Epithelial cell of esophagus (primary cell): ENCODE measurements at places on chromosomes 1 and 21.

DNA sequence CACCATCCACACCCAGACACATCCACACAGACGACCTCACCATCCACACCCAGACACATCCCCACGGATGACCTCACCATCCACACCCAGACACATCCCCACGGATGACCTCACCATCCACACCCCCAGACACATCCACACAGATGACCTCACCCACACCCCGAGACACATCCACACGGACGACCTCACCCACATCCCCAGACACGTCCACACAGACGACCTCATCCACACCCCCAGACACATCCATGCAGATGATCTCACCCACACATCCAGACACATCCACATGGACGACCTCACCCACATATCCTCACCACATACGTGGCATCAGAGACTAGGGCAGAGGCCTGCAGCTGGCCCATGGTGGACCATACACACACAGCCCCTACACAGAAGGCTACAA is 14.7 kb upstream of the FABP3 start:
- peak; percentile 65 for DNase-seq

DNA sequence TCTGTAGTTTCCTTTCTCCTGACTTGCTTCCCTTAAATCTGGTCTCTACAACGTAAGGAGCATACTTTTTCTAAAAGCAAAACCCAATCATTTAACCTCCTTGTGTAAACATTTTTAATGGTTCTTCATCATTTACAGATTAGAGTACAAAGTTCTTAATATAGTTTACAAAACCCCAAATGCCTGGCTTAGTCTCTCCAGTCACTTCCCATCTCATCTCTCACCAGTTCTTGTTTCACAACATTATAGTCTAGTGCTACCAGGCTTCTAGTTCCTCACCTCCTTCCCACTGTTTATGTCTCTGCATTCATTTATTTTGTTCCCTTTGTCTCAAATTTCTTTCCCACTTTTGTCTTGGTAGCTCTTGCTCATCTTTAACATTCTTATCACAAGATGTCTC is 168.4 kb downstream of the FASLG start:
- DNase-seq, result no peak

GRCh38 chr1:66933887-66934700 is 9.3 kb downstream of the MIER1 start:
- peak; percentile 45 for DNase-seq

- DNase-seq, result no peak
These were observed 9.2 kb downstream of the BACH1 start for GRCh38 chr21:29307718-29308455.

GRCh38 chr1:200550367-200550766 is 70.2 kb downstream of the KIF14 start:
- peak; percentile 80 for DNase-seq

GRCh38 chr1:228317891-228318810 is 88.5 kb downstream of the TRIM11 start:
- DNase-seq, result no peak

DNA sequence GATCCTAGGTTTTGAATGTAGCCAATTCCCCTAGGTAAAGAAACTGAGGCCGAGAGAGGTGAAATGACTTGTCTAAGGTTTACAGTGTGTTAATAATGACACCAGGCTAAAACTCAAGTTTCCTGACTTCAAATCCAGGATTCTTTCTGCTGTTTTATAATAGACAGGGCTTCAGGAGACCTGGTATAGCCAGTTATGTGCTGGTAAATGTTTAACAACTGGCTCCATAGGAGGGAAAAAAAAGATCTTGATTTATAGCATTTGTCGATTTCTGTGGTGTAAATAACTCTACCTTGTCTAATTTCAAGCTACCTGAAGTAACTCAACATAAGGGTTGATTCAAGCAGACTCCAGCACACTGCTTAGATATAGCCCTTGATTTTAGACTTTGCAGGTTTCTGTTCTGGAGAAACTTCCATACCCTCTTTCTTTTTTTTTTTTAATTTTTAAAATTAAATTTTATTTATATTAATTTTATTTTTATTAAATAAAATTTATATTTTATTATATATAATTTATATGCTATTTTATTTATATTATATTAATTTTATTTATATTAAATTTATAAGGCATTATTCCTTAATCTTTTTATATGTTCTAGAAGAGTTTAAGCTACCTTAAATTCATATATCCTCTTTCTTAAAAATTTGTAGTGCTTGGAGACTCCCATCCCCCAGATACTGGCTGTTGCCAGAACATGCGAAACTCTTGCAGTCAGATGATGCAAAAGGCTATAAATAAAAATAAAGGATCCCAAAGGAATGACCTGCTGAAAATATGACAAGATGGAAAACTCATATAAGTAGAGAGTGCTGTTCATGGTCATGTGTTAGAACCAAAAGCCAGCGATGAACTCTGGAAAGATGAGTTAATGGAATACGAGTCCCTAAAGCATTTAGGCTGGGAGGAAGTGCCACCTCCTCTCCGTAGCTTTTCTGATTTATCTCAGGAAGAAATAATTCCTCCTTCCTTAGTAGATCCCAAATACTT is 35.4 kb upstream of the SRSF10 start:
- DNase-seq, result no peak

GRCh38 chr21:28823429-28823828 is 169.2 kb downstream of the LTN1 start:
- DNase-seq, result no peak

GRCh38 chr1:212607913-212608391 is 609 bp upstream of the ATF3 start:
- DNase-seq, result no peak

GRCh38 chr1:15820478-15820877 is 13.0 kb upstream of the UQCRHL start:
- DNase-seq, result peak; percentile 64

DNA sequence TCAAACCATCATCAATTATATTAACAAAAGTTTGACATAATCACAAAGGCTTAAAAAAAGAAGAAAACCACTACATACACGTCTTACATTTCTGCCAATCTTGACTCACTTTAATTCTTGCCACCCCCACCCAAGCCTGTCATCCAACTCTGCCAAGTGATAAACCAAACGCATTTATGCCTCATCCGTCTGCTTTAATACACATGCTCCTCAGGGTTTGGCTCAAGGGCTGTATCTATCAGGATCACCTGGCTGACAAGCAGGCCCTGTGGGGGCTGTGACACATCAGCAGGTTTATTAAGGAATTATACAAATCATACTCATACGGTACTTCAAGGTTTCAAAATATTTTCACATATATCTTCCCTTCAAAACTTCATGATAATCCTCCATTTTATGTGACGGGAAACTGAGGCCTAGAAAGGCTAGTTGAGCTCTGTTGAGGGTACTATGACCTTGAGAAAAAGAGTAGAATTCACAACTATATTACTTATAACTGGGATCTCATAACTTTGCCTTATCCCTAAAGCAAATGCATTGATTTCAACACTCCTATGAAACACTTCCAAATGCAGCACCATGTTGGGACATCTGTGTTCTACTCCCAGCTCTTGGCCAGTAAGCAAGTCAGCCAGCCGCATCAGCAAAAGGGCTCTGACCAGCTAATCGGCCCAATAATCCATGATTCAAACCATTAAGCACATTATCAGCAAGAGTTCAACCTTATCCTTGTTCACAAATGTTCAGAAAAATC is 8.7 kb downstream of the SORT1 start:
- peak; percentile 14 for DNase-seq

GRCh38 chr1:156293895-156294294 is 1.6 kb downstream of the GLMP start:
- DNase-seq, result no peak

DNA sequence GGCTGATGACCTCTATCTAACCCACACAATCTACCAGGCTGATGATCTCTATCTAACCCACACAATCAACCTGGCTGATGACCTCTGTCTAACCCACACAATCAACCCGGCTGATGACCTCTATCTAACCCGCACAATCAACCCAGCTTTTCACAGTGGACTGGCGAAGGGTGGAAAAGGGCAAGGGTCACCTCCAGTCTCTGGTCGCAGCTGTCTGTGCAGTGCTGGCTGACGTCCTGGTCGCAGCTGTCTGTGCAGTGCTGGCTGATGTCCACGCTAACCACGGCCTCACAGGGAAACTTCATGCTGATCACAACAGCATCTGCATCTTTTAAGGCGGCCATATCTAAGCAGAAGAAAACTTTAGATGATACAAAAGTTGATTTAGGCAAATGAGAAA is 12.2 kb upstream of the CCDC27 start:
- DNase-seq, result no peak

DNA sequence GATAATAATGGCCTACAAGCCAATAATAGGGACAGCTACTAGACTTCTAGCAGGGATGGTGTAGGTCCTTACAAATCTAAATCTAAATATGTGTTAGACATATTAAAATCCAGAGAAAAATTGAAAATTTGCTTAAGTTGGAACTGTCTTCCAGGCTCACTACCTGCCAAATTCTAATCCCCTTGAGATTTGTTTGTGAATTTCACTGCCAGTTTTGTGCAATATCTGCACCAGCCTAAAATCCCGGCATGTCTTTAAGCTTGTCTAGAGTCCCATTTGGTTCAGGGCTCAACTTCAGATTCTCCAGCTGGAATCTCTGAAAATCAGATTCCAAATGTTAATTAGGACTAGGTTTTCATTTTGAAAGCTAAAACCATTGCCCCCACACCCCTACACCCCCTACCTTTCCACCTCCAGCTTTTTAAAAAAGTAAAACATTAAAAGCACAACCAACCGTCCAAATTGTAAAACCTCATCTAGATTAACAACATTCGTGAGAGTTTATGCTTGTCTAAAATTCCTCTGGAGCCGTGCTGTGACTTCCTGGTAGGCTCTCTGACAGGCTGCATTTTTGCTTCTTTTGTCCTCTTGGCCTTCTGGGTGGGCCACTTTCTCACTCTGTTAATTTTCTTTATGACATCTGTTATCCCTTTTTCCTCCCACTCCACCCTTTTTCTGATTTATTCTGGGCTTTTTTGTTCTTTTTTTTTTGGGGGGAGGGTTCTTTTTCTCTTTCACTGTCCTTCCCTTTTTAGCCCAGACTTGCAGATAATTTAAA is 348.7 kb downstream of the PAPPA2 start:
- no peak for DNase-seq

GRCh38 chr1:27383039-27383605 is at the start of gene CD164L2:
TSS of gene CD164L2 (minus strand) at chr1:27383333. CDS start at chr1:27383239, 94 bp downstream.
- DNase-seq, result peak; percentile 79

DNA sequence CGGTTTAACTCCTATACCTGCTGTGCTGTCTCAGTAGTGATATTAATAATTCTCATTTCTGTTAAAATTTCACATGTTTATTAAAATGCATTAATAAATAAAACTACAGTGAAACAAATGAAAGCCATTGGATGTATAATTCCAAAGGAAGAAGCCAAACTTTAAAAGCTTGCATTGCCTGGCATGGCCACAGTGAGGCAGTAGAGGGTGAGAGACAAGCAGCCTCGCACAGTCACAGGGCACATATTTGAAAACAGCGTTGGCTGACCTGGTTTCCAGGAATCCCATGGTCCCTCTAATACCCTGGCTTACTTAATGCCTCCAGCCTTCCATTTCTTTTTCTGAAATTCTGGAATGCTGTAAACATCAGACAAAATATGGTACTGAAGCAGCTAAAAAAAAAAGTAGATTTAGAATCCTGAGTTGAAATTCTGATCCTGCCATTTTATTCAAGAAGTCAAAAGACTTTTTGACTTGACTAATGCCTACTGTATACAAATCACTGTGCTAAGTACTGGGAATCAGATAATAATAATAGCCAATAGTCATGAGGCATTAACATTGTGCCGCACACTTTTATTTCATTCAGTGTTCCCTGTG is 6.7 kb upstream of the RNASEL start:
- DNase-seq, result peak; percentile 68

GRCh38 chr1:37794372-37795339 is 1.0 kb downstream of the MANEAL start:
- DNase-seq, result no peak

DNA sequence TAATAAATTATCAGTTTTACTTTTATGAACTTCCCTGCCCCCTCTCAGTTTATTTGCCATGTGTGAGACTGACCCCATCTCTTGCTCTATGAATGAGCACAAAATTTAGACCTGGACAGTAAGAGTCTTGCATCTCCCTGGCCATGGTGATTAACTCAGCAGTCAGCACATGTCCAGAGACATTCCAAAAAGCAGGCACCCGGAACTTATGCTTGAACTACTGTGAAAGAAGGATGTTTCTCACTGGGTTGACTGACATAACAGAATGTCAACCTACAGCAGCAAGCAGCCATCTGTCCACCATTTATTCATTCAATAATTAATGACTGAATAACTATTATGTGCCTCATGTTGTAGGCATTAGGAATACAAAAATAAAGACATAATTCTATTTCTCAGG is 11.3 kb upstream of the SEC16B start:
- DNase-seq, result no peak

- no peak for DNase-seq
These were observed 579.8 kb upstream of the PKN2 start for GRCh38 chr1:88104236-88104635.

- peak; percentile 28 for DNase-seq
These were observed 45.7 kb downstream of the FYB2 start for GRCh38 chr1:56773341-56774066.

DNA sequence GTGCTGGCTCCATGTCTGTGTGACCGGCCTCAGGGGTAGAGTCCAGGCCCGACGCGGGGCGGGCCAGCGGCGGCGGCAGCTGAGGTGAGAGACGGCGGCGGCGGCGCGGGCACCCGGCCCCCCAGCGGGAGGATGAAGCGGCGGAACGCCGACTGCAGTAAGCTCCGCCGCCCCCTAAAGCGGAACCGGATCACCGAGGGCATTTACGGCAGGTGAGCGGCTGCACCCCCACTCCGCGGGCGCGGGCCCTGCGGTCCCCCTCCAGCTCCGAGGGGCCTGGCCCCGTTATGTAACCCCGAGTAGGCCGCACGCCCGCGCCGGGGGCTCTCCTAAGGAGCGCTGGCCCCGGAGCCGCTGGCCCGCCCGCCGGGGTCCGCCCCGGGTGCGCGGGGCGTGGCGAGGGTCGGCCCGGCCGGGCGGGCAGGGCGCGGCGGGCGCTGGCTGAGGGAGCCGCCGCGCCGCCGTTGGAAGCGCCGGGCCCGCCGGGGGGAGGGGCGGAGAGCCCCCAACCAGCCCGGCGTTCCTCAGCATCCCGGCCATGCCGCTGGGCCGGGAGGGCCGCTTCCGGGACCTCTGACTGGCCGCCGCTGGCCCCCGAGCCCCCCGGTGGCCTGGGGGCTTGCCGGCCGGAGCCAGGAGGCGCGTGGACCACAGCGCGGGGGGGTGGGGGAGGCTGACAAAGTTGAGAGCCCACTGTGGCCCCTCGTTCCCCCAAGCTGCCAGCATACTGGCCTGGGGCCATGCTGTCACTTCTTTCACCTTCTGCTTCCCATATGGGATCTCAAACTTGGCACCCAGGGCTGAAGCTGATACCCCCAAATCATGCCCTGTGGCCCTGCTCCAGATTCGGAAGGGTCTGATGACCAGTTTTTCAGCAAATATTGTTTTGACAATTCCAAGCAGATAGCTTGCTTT is 527 bp downstream of the MACO1 start:
- DNase-seq, result no peak
